ENCODE measurements at places on chromosomes 12 and 14.

DNA sequence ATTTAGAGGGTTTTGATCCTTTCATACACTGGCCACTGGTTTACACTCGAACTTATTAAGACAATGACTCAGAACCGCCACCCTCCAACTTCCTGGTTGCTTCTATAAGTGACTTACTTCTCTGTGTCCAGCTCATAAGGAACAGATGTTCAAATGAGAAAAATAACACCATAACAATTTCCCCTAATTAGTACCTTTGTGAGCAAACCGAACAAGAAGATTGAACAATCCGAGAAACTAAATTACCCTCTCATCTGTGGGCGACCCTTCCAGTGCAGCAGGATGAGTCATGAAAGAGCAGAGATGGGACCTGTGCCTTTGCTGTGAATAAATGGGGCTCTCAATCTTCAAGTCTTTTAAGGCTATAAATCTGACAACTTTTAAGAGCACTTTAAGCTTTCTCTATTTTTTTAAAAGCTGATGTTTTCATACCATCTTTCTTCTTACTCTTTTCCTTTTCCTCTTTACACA lies 146.8 kb upstream of the RASSF8 start:
- DNase-seq: no peak

- DNase-seq: no peak
Measured at GRCh38 chr14:81273961-81274575, 53.3 kb upstream of the GTF2A1 start.

- peak; percentile 19 for DNase-seq
Measured at GRCh38 chr14:51776102-51776894, 84.1 kb upstream of the GNG2 start.

DNA sequence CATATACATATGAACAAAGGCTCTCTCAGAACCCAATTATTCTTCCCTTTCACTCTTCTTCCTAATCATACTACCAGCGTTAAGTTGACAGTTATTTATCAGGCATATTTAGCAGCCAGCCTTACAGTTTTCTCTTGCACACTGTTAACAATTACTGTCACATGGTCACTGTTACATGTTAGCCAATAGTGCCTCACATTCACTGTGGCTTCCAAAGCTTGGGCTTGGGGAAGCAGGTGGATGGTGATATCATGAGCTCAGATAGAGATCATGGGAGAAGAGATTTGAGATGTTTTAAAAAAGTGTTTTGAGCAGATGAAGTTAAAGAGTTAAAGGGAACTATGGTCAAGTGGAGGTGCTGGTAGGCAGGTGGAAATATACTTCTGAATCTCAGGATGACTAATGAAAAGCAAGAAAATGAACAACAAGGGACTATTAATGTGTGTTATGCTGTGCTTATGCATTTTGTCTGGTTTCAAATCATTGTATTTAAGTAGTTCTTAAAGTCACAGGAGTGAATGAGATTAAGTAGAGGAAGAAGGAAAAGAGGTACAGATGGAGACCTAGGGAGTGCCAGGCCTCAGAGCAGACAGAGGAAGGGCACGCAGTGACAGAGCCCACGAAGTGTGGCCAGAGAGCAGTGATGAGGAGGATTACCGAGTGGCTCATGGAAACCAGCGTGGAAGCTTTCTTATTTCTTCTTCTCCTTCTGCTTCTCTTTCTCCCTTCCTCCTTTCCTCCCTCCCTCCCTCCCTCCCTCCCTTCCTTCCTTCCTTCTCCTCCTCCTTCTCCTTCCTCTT lies 39.6 kb downstream of the BICD1 start:
- no peak for DNase-seq

DNA sequence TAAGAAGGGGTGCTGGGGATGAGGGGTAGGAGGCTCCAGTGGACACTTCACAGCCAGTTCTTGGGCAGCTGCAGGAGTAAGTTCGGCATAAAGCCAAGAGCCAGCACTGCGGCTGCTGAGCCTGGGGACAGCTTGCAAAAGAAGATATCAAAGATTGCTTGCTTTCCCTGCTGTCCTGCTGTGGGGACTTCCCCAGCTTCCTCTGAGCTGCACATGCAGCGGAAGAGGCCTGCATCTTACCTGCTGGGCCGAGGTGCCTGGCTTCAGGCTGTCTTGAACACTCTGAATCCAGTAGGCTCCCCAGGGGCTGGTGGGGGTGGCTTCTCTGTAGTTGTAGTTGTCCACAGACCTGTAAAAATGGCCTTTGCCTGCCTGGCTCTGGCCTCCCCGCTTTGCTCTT lies 1.3 kb downstream of the CHGA start:
- no peak for DNase-seq

GRCh38 chr12:8687846-8688601 lies 9.8 kb upstream of the RIMKLB start:
- DNase-seq: no peak

- DNase-seq: peak; percentile 6
Measured at GRCh38 chr12:5965950-5966383, 20.9 kb upstream of the ANO2 start.

GRCh38 chr12:97474987-97475386 lies 12.4 kb downstream of the RMST start:
- DNase-seq: no peak

DNA sequence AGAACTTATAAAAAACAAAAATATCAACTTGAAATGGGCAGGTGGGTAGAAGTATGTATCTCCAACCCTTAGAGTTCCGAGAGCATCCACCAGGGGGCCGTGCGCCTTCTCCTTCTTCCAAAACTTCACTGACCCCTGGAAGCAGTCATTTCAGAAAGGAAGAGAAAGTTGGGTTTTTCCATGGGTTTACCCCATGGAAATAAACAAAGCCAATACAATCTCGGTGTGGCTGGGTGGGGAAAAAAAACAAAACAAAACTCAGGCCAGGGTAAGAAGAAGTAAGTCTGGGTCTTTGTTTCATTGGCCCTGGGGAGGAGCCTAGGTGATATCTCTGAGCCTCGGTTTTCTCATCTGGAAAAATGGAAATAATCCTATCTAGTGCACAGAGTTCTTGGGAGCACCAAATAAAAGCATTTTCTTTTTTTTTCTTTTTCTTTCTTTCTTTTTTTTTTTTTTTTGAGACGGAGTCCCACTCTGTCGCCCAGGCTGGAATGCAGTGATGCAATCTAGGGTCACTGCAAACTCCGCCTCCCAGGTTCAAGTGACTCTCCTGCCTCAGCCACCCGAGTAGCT lies 33.6 kb upstream of the HNF1A start:
- DNase-seq: peak; percentile 42

GRCh38 chr14:104473244-104473565 lies 106.4 kb upstream of the C14orf180 start:
- DNase-seq: no peak

DNA sequence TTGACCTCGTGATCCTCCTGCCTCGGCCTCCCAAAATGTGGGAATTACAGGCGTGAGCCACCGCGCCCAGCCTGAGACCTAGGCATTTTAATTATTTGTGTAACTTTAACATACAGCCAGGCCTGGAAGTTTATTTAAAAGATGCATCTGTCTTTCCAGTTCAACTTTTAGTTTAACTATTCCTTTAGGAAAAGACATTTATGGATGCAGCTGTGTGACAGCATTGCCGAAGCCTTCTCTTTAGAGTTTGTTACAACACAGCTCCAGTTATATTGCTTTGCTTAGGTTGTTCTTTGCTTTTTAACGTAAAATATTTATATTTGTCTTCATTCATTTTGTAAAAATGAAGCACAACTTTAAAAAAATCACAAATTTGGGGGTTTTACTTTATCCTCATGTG lies 67.0 kb downstream of the DIP2B start:
- DNase-seq: no peak

GRCh38 chr12:119182701-119183493 lies 4.2 kb downstream of the HSPB8 start:
- DNase-seq: no peak

DNA sequence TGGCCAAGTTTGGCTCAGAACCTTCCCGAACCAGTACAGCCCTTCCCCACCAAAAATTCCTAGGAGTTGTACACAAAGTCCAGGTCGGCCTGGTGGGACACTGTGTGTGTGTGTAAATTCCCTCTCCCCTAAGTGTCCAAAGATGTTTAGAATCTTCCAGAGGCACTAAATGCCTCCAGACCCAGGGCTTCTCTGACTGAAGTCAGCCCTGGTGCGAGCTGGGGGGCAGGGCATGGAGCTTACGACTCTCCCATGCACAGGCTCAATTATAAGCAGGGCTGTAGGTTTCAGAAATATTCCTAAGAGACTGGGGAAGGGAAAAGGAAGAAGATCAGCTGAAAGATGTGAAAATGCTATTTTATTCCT lies 106.9 kb upstream of the ATF7IP start:
- no peak for DNase-seq

- no peak for DNase-seq
Measured at GRCh38 chr14:47346849-47347248, 328.6 kb downstream of the MDGA2 start.

- DNase-seq: no peak
Measured at GRCh38 chr12:26229910-26230309, 34.5 kb downstream of the SSPN start.

DNA sequence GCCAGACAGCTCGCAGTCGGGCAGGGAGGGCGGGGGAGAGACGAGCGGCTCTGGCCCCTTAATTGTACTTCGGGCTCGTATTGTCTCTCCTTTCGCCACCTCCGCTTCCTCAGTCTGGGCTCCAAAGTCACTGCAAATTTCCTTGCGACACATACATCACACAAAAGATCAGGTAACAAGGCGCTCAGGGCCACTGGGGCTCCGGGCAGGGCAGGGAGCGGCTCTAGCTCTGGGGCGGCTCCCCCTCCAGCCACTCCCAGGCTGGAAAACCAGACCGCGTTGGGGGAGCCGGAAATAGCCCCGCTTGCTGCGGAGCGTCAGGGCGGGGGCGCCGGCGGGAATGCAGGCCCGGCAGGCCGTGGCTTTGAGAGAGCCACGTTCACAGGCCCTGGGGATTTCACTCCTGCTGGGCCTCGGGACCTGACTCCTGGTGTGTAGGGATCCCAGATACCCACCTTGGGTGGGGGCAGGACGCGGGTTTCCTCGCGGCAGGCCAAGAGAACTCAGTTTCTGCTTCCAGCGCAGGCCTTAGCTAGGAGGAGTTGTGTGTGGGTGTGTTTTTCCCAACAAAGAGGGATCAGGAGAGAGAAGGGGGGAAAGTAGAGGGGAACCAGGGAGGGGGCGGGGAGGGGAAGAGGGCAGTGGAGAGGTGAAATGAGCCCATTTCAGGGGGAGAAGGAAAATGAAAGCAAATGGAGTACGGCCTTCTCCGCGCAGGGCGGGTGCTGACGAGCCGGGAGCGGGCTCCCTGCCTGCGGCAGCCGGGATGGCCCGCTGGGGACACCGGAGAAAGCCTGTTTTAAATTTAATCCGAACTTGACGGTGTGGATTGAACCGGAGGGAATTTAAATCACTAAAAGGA lies 4.4 kb upstream of the HOXC9 start:
- no peak for DNase-seq

DNA sequence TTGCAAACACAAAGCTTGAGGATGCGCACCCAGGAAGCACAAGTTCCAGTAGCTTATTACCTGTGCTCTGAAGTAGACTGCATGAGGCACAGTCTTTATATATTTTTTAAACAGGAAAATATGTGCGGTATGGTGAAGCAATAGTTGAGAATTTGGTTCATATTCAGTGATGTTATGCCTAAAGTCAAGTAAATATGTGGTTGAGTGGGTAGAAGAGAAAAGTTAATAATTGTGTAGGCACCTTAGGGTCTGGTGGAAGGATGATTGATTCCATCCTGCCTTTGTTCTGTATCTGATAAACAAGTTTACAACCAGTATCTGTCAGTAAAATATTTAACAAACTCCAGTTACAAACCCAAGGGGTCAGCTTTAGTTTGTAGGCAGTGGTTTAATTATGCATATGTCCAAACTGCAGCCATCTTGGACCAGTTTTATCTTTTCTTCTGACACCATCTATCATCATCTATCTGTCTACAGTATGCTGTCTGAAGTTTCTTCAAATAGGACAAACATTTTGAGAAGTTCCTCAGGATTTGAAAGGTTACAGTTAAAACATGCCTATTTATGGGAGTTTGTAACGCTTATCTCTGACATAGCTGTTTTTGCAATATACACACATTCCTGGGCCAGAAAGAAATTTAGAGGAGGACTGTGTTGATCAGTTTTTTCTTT lies 10.8 kb downstream of the SINHCAF start:
- no peak for DNase-seq

- no peak for DNase-seq
Measured at GRCh38 chr12:106080791-106081170, 58.0 kb downstream of the NUAK1 start.

- DNase-seq: no peak
Measured at GRCh38 chr12:49909826-49910225, 6.1 kb upstream of the FAIM2 start.

GRCh38 chr12:96073346-96074330 lies 38.3 kb upstream of the LTA4H start:
- DNase-seq: peak; percentile 21

DNA sequence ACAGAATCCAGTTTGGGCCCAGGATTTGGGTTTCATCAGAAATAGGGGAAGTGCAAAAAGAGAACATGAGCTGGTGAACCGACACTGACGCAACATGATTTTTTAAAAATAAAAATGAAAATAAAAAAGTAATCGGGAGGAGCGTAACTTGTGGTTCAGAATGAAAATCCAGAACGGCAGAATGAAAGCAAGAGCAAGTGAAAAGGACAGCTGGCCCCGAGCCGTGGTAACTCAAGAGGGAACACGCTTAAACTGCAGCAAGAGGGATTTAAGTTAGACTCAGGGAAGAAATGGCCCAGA lies 1.6 kb downstream of the SLC6A12 start:
- DNase-seq: peak; percentile 69

- no peak for DNase-seq
Measured at GRCh38 chr14:69891422-69891821, 12.2 kb downstream of the SMOC1 start.

DNA sequence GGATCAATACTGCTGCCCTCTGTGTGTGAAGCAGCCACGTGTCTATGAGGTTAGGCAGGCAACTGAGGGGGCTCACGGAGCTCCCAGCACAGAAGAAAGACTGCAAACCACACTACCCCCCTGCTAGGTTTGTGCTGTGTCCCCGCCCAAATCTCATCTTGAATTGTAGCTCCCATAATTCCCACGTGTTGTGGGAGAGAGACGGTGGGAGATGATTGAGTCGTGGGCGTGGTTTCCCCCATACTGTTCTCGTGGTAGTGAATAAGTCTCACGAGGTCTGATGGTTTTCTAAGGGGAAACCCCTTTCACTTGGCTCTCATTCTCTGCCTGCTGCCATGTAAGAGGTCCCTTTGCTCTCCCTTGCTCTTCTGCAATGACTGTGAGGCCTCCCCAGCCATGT lies 68.6 kb downstream of the ACTN1 start:
- DNase-seq: no peak

- no peak for DNase-seq
Measured at GRCh38 chr14:38930022-38930421, 173.0 kb downstream of the SEC23A start.

- DNase-seq: no peak
Measured at GRCh38 chr14:96634896-96635295, 132.7 kb downstream of the PAPOLA start.

GRCh38 chr14:99605299-99605961 lies 1.4 kb upstream of the CCDC85C start:
- DNase-seq: no peak
